ENCODE measurements at places on chromosomes 13 and 19. TPM values are rescaled to one million over a fixed set of nuclear protein-coding genes. Genes with fewer than 3 reads are reported as not detected.

DNA sequence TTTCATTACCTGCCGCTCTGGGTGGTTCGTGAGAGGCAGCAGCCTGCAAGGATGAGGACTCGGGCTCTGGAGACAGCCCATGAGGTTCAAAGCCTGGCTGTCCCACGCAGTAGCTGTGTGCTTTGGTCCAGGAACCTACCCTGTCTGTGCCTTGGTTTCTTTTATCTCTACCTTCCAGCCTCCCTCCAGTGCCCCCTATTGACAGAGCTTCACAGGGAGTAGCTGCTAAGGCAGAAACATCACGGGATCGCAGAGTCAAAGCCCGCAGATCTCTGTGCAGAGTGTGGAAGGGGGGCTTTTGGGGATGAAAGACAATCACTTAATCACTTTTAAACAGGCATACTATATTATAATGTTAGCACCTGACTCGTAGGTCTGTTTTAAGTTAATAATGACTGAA is 16.2 kb downstream of the ZNF71 start:
- no peak for DNase-seq

GRCh38 chr19:55640043-55640576 is 692 bp upstream of the ZNF580 start:
- no peak for DNase-seq

GRCh38 chr19:43739439-43740235 is 15.1 kb downstream of the SMG9 start:
- DNase-seq, result no peak

DNA sequence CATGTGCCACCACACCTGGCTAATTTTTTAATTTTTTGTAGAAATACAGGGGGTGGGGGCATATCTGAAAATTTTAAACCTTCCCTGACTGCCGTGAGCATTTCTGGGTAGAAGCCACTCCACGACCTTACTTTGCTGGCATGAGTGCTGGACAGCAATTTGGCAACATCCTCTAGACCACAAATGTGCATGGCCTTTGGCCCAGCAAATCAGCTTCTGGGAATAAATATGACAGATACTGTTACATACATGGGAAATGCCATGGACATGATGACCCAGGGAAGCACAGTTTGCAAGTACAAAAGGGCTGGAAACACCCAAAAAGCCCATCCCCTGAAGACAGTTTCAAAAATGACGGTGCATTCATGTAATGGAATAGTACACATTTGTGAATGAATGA is 3.2 kb upstream of the PVR start:
- DNase-seq, result no peak

DNA sequence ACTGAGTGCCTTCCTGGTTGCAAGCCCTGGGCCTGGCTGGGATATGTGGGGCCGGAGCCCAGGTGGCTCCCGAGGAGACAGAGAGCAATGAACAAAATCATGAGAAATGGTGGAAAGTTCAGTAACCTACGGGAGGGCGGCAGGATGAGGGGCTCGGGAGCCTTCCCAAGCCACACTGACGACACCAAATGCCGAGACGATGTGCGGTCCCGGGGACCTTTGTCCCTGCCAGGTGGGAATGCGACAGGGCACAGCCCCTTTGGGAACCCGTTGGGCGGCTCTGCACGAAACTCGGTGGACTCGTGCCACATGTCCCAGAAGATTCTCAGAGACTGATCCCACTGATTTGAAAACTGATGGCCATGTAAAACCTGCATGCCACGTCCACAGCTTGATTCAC is 11.7 kb upstream of the ZNF14 start:
- DNase-seq, result no peak

UBL5 gene
- 486 TPM for total RNA-seq

PRKCG gene
- total RNA-seq, result not detected

PET100 gene
- 10.8 TPM for total RNA-seq

Measured in tibial nerve (tissue), 4 donors.